ENCODE measurements at places on chromosomes 5 and 9. TPM values are rescaled to one million over a fixed set of nuclear protein-coding genes. Genes with fewer than 3 reads are reported as not detected.

- DNase-seq: peak; percentile 47
Observed at GRCh38 chr5:163496286-163496685, 9.1 kb upstream of the MAT2B start.

AQP7 gene
- 0.28 TPM for total RNA-seq

MED27 gene
- total RNA-seq: 51.9 TPM

KIF3A gene
- 9.4 TPM for total RNA-seq

IFNB1 gene
- not detected for total RNA-seq

PCDHGB2 gene
- 2.8 TPM for total RNA-seq

DNA sequence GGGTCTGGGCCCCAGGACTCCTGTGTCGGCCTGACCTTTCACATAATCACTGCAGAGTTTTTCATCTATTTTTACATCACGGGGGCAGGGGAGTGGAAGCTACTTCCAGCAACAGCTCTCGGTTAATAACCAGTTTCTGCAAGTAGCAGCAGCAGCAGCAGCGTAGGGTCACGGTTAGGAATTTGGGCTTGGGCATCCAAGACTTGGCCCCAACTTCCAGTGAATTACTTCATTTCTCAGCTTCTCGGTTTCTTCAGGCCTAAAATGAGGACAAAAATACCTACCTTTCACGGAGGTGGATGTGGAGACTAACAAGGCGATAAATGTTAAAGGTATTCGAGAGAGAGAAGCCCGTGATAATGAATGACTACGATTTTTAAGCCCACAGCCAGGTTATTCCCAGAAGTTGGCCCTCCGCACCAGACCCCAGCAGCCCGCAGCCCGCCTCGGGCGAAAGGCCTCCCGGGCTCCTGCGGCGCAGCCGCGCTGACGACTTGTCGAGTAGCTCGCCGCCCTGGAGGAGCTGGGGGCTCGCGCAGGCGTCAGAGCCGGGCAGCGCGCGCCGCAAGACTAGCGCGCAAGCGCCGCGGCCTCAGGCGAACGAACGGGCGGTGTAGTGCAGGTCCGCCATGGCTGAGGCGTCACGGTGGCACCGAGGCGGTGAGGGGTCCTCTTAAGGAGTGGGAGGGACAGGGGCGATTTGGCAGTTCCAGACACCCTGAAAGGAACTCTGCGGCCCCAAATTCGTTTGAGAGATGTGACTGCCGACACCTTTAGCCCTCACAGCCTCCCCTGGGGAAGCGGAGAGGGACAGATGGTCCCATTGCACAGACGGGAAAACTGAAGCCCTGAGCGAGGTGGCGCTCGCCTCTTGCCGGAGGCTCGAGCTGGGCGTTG is at the start of gene PKD2L2:
Gene PKD2L2, plus strand, starts transcription at position 595 of the 897 bp plus-strand sequence. Its CDS starts 35 bp downstream, at position 630.
- DNase-seq: peak; percentile 64

OLFM1 gene
- total RNA-seq: 0.36 TPM

GCNT4 gene
- 1.8 TPM for total RNA-seq

IRX2 gene
- 0.36 TPM for total RNA-seq

SRP19 gene
- total RNA-seq: 10.0 TPM

- DNase-seq: no peak
Observed at GRCh38 chr5:88643315-88643714, 239.7 kb downstream of the MEF2C start.

GRCh38 chr9:135820661-135821060 is 86.7 kb downstream of the CAMSAP1 start:
- DNase-seq: no peak

SCGB3A2 gene
- not detected for total RNA-seq

DNA sequence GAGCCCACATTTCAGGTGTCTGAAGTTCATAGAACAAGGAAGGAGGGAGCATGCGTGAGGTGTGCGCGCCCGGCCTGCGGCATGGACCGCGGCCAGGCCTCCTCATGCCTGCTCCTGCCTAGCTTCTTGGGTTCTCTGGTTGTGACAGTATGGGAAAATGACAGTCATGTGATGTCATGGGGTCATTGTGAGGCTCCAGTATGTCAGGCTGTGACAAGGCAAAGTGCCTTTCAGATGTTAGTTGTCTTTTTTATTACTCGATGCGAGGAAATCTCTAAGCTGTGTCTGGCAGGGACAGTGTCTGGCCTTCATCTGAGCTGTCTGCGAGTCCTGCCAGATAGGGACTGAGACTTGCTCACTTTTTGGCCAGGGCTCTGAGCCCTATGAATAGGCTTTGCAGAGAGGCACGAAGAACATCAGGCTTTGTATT is 13.3 kb downstream of the UCK1 start:
- DNase-seq: no peak

DNA sequence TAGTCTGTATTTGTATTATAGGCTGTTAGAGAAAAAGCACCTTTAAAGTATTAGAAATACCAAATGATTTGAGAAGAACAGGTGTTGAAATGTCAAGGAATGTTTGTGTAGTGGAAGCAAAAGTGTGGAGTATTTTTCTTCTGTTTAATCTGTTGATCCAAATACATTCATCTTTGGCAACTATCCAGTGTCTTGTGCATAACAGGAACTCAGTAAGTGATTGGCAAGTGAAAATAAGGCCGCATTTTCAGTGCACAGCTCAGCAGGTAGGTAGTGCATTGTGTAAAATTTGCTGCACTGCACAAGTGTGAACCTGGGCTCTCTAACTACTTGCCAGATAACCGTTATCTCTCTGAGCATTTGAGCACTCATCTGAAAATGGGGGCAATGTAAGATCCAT is 61.8 kb downstream of the CHSY3 start:
- DNase-seq: no peak

- DNase-seq: peak; percentile 66
Observed at GRCh38 chr9:80125731-80126264, 554.0 kb downstream of the TLE4 start.

FEM1C gene
- 21.5 TPM for total RNA-seq

- DNase-seq: no peak
Observed at GRCh38 chr5:83222906-83223305, 145.6 kb downstream of the XRCC4 start.

DNA sequence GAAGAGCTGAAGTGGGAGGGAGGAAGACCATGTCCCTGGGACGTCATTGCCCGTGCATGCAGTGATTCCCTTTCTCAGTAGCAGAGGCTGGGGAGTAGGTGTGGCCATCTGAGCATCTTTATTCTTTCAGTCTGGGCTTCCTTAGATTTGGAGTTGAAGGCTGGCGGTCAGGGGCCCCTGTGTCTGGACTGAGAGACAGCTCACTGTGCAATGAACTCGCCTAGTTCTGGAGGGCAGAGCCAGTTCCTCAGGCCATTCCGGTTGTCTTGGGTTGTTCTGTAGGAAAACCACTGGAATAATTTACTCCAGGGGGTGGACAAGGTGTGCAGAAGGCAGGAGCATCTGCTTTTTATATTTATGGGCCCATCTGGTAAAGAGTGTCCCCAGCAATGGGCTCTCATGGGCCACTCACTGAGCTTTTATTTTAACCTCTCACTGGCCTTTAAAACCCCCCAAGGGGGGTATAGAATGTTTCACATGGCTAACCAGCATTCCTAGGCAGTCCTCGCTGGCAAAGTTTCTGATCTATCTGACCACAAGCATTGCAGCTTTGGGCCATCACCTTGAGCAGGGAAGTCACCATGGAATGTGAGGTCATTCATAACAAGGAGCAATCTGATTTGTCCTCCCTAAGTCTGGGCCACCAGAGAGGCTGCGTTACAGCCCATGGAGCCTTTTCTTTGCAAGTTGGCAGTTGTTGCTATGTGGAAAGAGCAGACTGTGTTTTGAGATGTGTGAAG is 9.2 kb downstream of the STC2 start:
- DNase-seq: no peak

DNA sequence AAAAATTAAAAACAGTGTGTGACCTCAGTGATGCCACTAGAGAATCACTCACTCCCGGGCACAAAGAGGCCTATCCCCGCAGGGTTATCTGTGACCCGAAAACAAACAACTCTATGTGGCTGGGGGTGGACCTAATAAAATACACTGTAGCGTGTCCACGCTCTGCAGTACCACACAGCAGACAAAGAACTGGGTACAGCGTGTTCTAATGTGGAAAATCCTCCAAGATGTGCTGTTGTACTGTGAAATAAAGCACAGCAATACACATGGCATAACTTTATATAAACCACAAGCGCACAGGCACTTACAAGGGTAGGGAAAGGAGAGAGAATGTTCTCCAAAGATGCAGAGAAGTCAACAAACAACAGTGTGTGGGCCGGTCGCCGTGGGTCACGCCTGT is 8.1 kb upstream of the SLC34A1 start:
- no peak for DNase-seq

SLC25A51 gene
- 63.0 TPM for total RNA-seq

DNA sequence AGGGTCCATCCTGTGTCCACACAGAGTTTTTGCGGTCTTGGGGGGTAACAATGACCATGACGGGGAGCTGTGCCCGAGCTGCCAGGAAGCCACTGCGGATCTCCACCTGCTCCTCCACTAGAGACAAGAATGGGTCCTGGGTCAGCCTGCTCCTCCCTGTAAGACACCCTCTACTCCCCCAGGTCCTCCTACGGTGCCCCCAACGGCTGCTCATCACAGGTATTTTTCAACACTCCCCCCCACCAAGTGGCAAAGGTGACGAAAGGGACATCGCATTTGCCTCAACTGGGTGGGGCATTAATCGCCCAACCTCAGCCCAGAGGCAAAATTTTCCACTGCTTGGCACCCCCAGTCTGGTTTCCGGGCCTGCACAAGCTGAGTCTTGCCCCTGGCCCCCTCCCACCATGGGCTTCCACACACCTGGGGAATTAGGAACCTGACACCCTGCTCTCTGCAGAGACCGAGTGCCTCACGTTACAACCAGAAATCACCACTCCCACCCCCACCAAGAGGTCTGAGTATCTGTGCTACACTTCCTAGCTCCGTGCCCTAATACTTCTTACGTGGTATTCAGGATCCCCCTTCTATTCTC is 9.6 kb downstream of the NOL6 start:
- DNase-seq: no peak

EIF4E1B gene
- not detected for total RNA-seq

TMEFF1 gene
- total RNA-seq: 0.90 TPM

DNA sequence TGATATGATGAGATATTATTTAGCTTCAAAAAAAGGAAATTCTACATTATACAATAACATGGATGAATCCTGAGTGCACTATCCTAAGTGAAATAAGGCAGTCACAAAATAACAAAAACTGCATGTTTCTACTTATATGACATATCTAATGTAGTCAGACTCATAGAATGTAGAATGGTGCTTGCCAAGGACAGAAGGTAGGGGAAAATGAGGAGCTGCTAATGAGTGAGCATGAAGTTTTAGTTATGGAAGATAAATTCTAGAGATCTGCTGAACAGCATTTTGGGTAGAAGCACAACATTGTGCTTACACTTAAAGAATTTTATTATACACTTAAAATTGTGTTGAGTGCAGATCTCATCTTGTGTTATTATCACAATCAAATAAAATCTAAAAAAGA is 812.4 kb downstream of the KCTD16 start:
- no peak for DNase-seq

TLE4 gene
- 76.9 TPM for total RNA-seq

- no peak for DNase-seq
Observed at GRCh38 chr9:88604836-88605511, 70.0 kb downstream of the NXNL2 start.

- DNase-seq: no peak
Observed at GRCh38 chr9:101631892-101632291, 37.1 kb upstream of the PPP3R2 start.

- peak; percentile 55 for DNase-seq
Observed at GRCh38 chr9:72271613-72272478, 93.2 kb downstream of the ZFAND5 start.

KLHL9 gene
- 46.4 TPM for total RNA-seq

- DNase-seq: no peak
Observed at GRCh38 chr5:57007344-57007743, 55.4 kb upstream of the MIER3 start.

DNA sequence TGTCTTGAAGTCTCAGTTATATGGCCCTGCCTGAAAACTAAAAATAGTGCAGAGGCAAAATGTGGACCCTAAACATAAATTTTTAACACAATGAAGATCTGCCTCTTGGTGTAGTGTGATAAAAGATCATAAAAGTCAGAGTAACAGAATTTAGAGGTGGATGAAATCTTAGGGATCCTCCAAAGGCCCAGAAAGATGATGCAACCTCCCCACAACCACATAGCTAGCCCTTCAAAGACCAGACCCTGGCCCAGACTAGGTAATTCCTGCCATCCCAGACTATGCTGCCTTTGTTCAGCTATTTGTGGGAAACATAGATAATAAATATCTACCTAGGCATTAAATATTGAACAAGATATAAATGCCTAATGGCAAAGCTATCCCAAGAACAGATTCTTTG is 15.3 kb downstream of the KLF9 start:
- no peak for DNase-seq

- peak; percentile 53 for DNase-seq
Observed at GRCh38 chr5:154972476-154973080, 31.7 kb downstream of the MRPL22 start.
